ENCODE measurements at places on chromosomes 11 and 22.

- DNase-seq, result no peak
These were observed 628.2 kb downstream of the FAM181B start for GRCh38 chr11:82105331-82105998.

DNA sequence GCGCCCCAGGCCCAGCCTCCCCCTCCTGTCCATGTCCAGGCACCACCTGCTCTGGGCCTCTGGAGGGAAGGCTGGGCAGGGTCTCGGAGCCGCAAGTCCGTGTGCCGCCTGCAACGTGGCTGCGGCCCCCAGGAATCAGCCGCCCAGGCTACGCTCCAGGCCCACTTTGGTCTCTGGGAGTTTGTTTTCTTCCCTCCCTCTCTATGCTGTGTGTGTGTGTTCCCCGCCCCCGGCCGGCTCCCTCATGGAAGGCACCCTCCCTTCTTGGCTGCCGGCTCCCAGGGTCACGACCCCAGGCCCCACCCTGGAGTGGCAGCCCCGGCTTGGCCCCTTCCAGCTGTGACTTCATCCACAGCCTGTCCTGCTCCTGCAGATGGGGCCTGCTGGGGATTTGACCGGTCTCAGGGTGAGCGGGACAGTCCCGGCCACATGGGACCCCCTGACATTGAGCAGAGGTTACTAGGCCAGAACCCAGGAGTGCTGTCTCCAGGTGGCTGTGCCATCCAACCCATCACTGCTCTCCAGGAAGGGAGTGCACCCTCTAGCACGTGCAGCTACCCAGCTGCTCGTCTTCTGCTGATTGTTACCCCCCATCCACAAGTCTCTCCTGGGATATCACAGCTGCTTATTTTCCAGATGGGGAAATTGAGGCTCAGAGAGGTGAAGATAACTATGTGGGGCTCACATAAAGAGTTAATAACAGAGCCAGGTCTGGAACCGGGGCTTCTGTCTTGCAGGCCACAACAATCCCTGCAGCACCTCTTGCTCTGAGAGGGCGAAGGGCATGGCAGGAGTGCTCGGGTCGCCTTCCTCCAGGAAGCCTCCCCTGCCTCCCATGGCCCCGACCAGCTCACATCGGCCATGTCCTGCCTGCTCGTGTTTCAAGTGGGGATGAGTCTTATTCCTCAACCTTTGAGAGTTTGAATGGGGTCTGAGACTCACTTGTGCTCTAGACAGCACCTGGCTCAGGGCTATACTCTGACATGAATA, 2.8 kb upstream of the LIF start:
- DNase-seq, result no peak

- peak; percentile 76 for DNase-seq
These were observed 39.6 kb downstream of the TSPAN18 start for GRCh38 chr11:44766112-44766971.

- DNase-seq, result no peak
These were observed 552 bp downstream of the DSCAML1 start for GRCh38 chr11:117796456-117796871.

DNA sequence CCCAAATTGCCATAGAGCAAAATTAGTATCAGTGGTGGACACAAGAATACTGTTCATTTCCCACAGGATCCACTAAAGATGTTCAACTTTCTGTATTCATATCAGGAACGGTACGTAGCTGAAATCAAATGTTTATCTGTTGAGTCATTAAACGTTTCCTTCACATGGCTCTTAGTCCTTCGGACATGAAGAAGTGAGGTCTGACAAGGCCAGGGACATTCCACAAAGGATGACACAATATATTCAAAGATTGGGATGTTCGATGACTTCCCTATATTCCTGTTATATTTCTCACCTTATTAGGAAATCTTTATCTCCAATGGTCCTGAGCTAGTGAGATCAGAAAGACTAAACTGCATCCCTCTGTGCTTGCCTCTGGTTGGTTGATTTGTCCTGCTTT, 129.0 kb downstream of the ETS1 start:
- DNase-seq, result no peak

DNA sequence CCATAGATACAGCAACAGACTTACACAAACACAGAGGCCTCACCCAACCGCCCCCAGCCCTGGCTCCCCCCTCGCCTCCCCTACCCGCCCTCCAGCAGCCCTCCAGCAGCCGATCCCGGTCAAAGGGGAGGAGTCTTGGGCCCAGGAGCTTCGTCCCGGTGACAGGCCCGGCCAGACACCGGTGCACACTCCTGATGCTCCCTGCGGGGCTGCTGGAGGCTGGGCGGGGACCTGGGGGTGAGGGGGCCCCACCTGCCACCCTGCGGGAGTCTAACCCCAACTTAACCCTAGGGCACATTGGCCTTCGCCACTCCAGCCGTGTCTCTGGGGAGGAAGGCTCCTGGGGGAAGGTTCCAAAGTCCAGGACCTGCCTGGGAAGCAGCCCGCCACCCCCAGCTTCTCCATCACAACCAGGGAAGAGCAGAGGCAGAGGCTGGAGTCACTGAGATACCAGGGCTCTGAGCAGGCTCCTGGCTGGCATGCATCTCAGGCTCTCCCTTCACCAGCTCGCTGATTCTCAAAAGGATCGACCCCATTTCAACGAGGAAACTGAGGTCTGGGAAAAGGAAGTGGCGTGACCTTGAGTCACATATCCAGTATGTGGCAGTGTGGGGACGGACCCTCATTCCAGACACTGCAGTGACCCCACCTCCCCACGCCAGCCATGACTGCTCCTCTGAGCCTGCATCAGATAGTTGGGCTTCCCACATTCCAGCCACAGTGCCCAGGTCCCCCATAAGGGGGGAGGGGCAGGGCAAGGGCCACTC, 14.4 kb downstream of the BCL9L start:
- DNase-seq, result no peak

- no peak for DNase-seq
These were observed 63.9 kb upstream of the LARGE1 start for GRCh38 chr22:33984211-33984610.

GRCh38 chr22:42070517-42071422, at the start of gene NAGA:
NAGA (minus strand) TSS chr22:42070812; CDS start chr22:42070297, 515 bp downstream.
- DNase-seq, result peak; percentile 98

- no peak for DNase-seq
These were observed 1.7 kb downstream of the ZBTB3 start for GRCh38 chr11:62752177-62752785.

DNA sequence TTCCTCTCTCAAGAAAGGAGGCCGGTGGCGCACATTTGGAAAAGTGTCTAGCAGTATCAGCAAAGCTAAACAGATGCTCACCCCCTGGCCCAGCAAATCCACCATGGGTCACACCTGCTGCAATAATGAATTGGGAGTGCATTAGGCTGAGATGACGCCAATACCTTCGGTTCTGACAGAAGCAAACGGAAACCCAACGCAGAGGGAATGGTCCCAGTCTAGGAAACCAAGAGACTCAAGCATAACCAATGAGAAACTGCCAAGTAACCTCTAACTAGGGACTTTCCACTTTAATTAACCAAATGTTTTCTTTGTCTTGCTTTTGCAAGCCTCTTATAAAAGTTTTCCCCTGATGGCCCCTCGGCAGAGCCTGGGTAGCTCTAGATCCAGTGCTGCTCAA, 64.2 kb upstream of the SLC22A12 start:
- DNase-seq, result no peak

- no peak for DNase-seq
These were observed 1.4 kb upstream of the PITPNM1 start for GRCh38 chr11:67506426-67507051.

GRCh38 chr11:124961972-124962609, 8.1 kb downstream of the CCDC15 start:
- no peak for DNase-seq

- no peak for DNase-seq
These were observed 109.4 kb upstream of the RCN1 start for GRCh38 chr11:31981457-31981856.

GRCh38 chr11:12235947-12236743, 125.8 kb downstream of the MICAL2 start:
- DNase-seq, result no peak

GRCh38 chr22:20953668-20954500, 13.2 kb upstream of the AIFM3 start:
- DNase-seq, result no peak

GRCh38 chr22:45262195-45262930, 21.7 kb upstream of the KIAA0930 start:
- no peak for DNase-seq

- no peak for DNase-seq
These were observed 25.4 kb downstream of the TRIM44 start for GRCh38 chr11:35688023-35688422.

DNA sequence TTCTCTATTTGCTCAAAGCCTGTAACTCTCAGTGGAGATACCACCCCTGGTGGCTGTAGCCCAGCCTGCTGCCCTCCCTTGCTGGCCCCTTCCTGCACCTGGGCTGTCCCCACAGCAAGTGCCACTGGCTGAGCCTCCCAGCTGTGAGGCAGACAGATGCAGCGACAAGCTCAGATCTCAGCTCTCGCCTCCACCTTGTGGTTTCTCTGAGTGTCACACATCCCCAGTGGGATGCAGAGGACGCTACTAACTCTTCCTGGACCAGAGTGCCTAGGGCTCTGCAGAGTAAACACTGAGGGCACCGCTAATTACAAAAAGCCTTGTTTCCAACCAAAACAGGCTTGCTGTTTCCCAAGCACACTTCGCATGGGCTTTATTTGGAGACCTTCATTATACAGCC, 8.9 kb downstream of the YPEL1 start:
- DNase-seq, result peak; percentile 72

DNA sequence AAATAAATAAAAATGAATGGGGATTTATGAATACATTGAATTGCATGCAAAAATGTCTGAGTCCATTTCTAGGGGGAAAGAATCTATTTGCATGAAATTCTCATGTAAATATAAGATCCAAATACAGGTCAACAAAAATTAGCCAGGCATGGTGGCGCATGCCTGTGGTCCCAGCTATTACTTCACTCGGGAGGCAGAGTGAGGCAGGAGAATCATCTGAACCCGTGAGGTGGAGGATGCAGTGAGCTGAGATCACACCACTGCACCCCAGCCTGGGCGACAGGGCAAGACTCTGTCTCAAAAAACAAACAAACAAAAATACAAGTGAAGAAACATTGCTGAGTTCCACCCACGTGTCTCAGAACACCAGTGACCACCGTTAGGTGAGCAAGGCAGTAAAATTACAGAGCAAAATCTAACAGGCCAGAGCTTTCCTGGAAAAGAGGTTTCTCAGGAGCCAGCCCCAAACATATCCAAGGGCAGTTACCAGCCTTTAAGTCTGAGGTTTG, 17.3 kb downstream of the PACSIN2 start:
- DNase-seq, result no peak

- no peak for DNase-seq
These were observed 92.9 kb downstream of the MICAL3 start for GRCh38 chr22:17931400-17931825.

DNA sequence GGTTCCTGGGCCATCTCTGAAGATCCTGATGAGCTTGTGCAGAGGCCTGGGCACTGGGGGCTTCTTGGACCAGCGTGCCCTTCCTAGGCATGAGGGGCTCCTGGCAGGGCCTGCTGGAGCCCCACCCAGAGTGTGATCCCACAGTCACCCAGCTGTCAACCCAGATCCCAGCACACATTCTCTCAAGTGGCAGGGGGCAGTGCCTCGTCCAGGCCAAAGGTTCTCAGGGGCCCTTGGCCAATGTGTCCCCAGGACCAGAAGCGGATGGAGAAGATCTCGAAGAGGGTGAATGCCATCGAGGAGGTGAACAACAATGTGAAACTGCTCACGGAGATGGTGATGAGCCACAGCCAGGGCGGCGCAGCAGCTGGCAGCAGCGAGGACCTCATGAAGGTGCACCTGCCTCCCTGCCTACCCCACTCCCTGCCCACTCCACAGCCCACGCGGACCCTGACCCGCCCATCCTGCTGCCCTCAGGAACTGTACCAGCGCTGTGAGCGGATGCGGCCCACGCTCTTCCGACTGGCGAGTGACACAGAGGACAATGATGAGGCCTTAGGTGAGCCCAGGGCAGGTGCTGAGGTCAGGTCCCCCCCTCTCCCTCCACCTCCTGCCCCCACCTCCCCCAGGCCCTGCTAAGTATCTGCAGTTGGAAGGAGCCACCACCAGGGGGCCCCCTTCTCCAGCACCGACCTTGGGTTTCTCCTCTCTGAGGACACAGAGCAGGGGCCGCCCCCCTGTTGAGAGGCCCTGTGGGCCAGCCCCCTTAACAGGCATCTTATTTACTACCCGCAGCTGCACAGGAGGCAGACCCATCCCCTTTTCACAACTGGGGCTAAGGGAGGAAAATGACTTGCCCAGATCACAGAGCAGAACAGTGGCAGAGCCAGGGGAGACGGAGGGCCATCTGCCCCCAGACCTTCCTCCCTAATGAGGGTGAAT, 14.7 kb downstream of the GGA1 start:
- DNase-seq, result peak; percentile 83

DNA sequence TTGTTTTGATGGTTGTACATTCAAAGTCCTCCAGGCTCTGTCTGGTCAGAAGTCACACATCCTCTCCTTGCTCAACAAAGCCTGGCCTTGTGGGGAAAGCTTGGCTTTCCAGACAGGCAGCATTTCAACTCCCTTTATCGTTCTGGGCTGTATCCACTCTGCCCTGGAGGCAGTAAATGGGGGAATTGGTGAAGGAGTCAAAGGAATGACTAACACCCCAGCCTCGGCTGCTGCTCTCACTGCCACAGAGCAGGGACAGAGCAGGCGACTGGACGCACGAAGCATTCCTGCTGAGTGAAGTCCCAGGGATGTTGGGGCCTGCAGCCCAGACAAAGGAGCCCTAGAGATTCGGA, 52.8 kb downstream of the WNT11 start:
- DNase-seq, result no peak

- DNase-seq, result no peak
These were observed 174.5 kb downstream of the EFCAB6 start for GRCh38 chr22:43637275-43638260.

- DNase-seq, result no peak
These were observed 31.1 kb downstream of the TMEM45B start for GRCh38 chr11:129846508-129847335.

GRCh38 chr11:11963842-11964773, 44.3 kb downstream of the DKK3 start:
- no peak for DNase-seq

DNA sequence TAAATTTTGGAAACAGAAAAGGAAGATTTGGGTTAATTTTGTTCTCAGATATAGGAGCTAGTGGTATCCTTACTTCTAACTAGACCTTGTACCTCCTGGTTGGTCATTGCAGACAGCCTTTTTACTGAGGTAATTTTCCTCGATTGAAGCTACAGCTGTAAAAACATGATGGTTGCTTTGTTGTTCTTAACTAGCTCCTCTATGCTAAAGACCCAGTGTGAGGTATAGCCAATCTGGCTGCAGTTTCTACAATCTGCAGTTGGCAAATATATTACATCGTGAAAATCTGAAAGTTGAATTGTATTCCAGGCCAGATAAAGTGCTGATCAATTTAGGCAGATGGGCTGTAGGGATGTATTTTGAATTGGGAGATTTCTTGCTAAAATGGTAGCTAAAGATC, 116.5 kb downstream of the AASDHPPT start:
- DNase-seq, result no peak

GRCh38 chr11:87463486-87464102, 425.9 kb downstream of the TMEM135 start:
- no peak for DNase-seq

GRCh38 chr11:114340311-114341131, 44.3 kb downstream of the NNMT start:
- peak; percentile 41 for DNase-seq

GRCh38 chr22:37484480-37485394, 1.4 kb downstream of the MFNG start:
- no peak for DNase-seq

Measured in BE2C (cell line).